Central memory CD8-positive, alpha-beta T cell (primary cell): ENCODE measurements at places on chromosomes 7 and 10.

- H3K36me3 ChIP-seq, result peaks cover 20% of the 10 kb centered on the region
- peak overlapping the region; percentile 96 for H3K27ac ChIP-seq
- H3K4me3 ChIP-seq, result peak overlapping the region; percentile 96
- no peak for DNase-seq
These were observed 2.6 kb downstream of the ABI1 start for GRCh38 chr10:26857991-26858706.

- peaks cover 3% of the 10 kb centered on the region for H3K36me3 ChIP-seq
- no peak overlapping the region for H3K4me3 ChIP-seq
- H3K27ac ChIP-seq, result no peak overlapping the region
- DNase-seq, result no peak
- H3K27me3 ChIP-seq, result no peaks in the 10 kb centered on the region
These were observed 64.1 kb upstream of the EEPD1 start for GRCh38 chr7:36088966-36089365.

DNA sequence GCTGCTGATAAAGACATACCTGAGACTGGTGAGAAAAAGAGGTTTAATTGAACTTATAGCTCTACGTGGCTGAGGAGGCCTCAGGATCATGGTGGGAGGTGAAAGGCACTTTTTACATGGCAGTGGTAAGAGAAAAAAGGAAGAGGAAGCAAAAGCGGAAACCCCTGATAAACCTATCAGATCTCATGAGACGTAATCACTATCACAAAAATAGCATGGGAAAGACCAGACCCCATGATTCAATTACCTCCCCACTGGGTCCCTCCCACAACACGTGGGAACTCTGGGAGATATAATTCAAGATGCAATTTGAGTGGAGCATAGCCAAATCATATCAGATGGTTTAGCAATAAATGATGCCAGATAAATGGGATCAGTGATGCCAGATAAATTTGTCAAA is 892.0 kb upstream of the CELF2 start:
- H3K4me3 ChIP-seq, result no peak overlapping the region
- H3K27me3 ChIP-seq, result no peaks in the 10 kb centered on the region
- H3K4me1 ChIP-seq, result no peaks in the 10 kb centered on the region
- peaks cover 4% of the 10 kb centered on the region for H3K36me3 ChIP-seq
- no peak for DNase-seq
- H3K27ac ChIP-seq, result no peak overlapping the region

DNA sequence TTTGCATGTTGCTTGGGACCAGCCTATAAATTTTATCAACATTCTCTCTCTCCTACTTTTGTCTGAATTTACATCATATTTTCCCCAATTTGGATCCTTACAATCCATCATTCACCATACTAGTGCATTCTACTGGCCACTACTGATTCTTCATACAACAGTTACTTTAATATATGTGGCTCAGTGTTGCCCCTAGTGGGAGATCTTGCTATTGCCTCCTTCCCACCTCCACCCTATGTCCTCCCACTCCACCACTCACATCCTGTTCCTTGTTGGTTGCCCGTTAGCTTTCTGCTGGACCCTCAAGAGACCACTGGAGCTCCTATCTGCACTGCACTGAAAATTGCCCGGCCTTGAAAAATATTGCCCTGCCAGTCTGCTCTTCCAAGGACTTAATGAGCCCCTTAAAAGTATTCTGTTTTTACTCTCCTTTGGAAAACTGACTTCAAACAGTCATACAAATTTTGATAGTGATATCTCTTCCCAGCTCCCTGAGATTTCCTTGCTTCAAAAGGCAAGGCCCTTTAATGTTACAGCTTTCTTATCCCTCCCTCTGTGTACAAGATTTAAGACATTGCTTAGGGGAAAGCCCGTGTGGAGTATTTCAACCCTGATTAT is 243.2 kb upstream of the TMEM229A start:
- H3K27ac ChIP-seq, result no peak overlapping the region
- no peak overlapping the region for H3K4me3 ChIP-seq
- no peaks in the 10 kb centered on the region for H3K36me3 ChIP-seq
- DNase-seq, result no peak
- no peaks in the 10 kb centered on the region for H3K4me1 ChIP-seq
- no peaks in the 10 kb centered on the region for H3K27me3 ChIP-seq

DNA sequence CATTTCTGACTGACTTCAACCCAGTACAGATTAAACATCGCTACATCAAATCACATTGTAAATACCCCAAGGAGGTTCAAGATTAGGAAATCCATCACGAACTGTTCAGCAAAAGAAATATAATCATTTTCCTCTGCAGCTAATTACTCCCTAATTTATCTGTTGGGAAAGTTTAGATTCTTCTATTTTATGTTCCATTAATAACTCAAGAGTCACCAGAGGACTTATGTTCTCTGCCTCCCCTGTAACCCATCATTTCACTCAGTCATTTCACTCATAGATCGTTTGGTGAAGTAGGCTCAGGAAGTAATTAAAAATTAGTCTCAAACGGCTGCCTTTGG is 45.2 kb downstream of the FAM171A1 start:
- H3K36me3 ChIP-seq, result no peaks in the 10 kb centered on the region
- H3K27ac ChIP-seq, result no peak overlapping the region
- no peaks in the 10 kb centered on the region for H3K4me1 ChIP-seq
- H3K4me3 ChIP-seq, result no peak overlapping the region
- DNase-seq, result no peak

DNA sequence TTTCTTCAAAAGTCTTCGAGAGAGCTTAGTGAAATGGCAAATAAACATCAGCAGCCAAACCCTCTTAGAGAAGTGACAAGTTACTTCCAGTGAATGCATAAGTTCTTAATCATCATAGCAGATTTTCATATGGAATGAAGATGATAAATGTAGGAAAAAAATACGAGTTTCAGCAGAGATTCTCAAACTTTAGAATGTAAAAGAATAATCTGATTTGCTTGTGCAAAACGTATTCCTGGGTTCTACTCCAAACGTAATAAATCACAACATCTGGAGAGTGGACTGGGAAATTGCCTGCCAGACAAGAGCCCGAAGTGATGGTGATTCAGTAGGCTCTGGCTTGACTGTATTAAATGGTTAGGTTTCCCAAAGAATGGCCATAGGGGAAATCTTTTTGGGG is 62.2 kb downstream of the AKR1E2 start:
- H3K27me3 ChIP-seq, result peaks cover 35% of the 10 kb centered on the region
- DNase-seq, result no peak
- no peak overlapping the region for H3K27ac ChIP-seq
- H3K4me3 ChIP-seq, result no peak overlapping the region
- no peaks in the 10 kb centered on the region for H3K36me3 ChIP-seq

- no peaks in the 10 kb centered on the region for H3K27me3 ChIP-seq
- peak overlapping the region; percentile 15 for H3K4me3 ChIP-seq
- H3K4me1 ChIP-seq, result peaks cover 57% of the 10 kb centered on the region
- H3K36me3 ChIP-seq, result peaks cover 65% of the 10 kb centered on the region
These were observed 60.0 kb downstream of the WAC start for GRCh38 chr10:28592953-28593352.

- H3K36me3 ChIP-seq, result no peaks in the 10 kb centered on the region
- no peak for DNase-seq
- no peak overlapping the region for H3K27ac ChIP-seq
- H3K4me3 ChIP-seq, result no peak overlapping the region
- H3K4me1 ChIP-seq, result no peaks in the 10 kb centered on the region
- peaks cover 8% of the 10 kb centered on the region for H3K27me3 ChIP-seq
These were observed 15.3 kb upstream of the ADAMTS14 start for GRCh38 chr10:70657041-70657440.

GRCh38 chr7:2225336-2225735 is 7.4 kb downstream of the MAD1L1 start:
- H3K27me3 ChIP-seq, result no peaks in the 10 kb centered on the region
- peaks cover 18% of the 10 kb centered on the region for H3K36me3 ChIP-seq
- no peak overlapping the region for H3K27ac ChIP-seq

- no peaks in the 10 kb centered on the region for H3K4me1 ChIP-seq
- H3K27me3 ChIP-seq, result peaks cover 29% of the 10 kb centered on the region
- no peaks in the 10 kb centered on the region for H3K36me3 ChIP-seq
- H3K4me3 ChIP-seq, result no peak overlapping the region
- no peak overlapping the region for H3K27ac ChIP-seq
These were observed 190.4 kb upstream of the PLXNA4 start for GRCh38 chr7:132766660-132767059.

DNA sequence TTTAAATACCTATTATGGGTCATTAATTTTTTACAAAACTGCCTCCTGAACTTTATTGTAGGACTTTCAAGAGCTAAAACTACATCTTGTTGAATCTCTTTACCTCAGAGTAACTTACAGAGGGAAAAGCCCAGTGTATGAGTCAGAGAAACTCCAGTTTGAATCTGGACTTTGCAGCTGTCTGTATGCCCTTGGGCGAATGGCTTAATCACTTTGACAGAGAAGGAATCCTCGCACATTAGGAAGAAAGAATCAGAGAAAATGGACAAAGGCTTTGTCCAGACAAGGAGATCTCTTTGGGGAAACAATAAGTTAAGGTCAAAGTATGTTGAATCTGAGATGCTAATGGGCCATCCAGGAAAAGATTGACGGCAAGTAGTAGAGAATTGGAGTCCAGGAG is 484.2 kb upstream of the CELF2 start:
- H3K4me1 ChIP-seq, result no peaks in the 10 kb centered on the region
- H3K4me3 ChIP-seq, result no peak overlapping the region
- H3K36me3 ChIP-seq, result no peaks in the 10 kb centered on the region
- H3K27ac ChIP-seq, result no peak overlapping the region

DNA sequence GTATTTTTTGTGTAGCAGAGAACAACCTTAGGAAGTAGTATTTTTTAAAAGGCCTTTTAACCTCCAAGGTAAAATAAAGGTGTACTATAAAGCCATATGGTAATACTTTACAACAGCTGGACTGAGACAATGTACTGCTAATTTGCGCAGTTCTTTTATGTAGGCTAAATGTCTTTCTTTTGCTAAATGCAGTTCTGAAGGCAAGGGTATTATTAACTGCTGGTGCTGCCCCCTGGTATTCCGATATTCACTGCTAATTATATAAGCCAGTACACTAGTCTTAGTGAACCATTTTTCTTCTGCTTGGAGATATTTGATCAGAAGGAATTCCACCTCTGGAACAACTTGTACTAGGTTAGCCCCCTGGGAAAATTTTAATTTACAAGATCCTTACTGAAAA is 272.0 kb upstream of the FERD3L start:
- no peak for DNase-seq
- H3K27me3 ChIP-seq, result no peaks in the 10 kb centered on the region
- no peaks in the 10 kb centered on the region for H3K36me3 ChIP-seq
- no peaks in the 10 kb centered on the region for H3K4me1 ChIP-seq

GRCh38 chr10:100020142-100020885 is 10.6 kb upstream of the DNMBP start:
- no peak overlapping the region for H3K27ac ChIP-seq
- no peaks in the 10 kb centered on the region for H3K27me3 ChIP-seq
- H3K36me3 ChIP-seq, result peaks cover 1% of the 10 kb centered on the region
- peaks cover 9% of the 10 kb centered on the region for H3K4me1 ChIP-seq

- H3K27me3 ChIP-seq, result peaks cover 9% of the 10 kb centered on the region
- no peaks in the 10 kb centered on the region for H3K4me1 ChIP-seq
- no peak overlapping the region for H3K4me3 ChIP-seq
- no peaks in the 10 kb centered on the region for H3K36me3 ChIP-seq
- DNase-seq, result no peak
These were observed 8.4 kb upstream of the IFT22 start for GRCh38 chr7:101330011-101330484.

DNA sequence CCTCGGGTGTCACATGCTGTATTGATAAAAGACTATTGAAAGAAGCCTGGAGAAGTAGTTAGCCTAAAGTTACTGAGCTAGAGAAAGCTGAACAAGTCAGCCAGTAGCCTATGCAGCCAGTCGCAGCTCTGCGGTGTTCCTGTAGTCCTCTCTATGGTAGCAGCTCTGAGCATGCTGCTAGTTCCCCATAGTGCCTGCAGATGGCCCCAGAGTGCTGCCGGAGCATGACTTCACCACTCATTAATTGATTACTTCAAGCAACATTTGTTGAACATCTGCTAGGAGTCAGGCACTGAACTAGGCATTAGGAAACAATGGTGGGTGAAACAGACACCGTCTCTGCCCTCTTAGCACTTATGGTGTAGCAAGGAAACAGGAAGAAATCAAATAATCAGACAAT is 422.7 kb downstream of the SORCS3 start:
- no peaks in the 10 kb centered on the region for H3K27me3 ChIP-seq
- no peak overlapping the region for H3K4me3 ChIP-seq

GRCh38 chr10:102791754-102792395 is 45.3 kb downstream of the CYP17A1 start:
- no peak for DNase-seq
- H3K36me3 ChIP-seq, result peaks cover 6% of the 10 kb centered on the region
- H3K4me1 ChIP-seq, result peaks cover 70% of the 10 kb centered on the region
- H3K4me3 ChIP-seq, result no peak overlapping the region

GRCh38 chr7:15929411-15929810 is 242.9 kb upstream of the MEOX2 start:
- H3K4me3 ChIP-seq, result no peak overlapping the region
- H3K36me3 ChIP-seq, result no peaks in the 10 kb centered on the region
- H3K27ac ChIP-seq, result no peak overlapping the region

- peaks cover 3% of the 10 kb centered on the region for H3K36me3 ChIP-seq
- no peaks in the 10 kb centered on the region for H3K27me3 ChIP-seq
- no peak for DNase-seq
- H3K27ac ChIP-seq, result peak overlapping the region; percentile 20
These were observed 171.2 kb downstream of the SGMS1 start for GRCh38 chr10:50452603-50453002.

GRCh38 chr7:55050281-55050680 is 31.5 kb downstream of the EGFR start:
- H3K4me1 ChIP-seq, result no peaks in the 10 kb centered on the region
- H3K27ac ChIP-seq, result no peak overlapping the region
- no peak for DNase-seq
- H3K4me3 ChIP-seq, result no peak overlapping the region

DNA sequence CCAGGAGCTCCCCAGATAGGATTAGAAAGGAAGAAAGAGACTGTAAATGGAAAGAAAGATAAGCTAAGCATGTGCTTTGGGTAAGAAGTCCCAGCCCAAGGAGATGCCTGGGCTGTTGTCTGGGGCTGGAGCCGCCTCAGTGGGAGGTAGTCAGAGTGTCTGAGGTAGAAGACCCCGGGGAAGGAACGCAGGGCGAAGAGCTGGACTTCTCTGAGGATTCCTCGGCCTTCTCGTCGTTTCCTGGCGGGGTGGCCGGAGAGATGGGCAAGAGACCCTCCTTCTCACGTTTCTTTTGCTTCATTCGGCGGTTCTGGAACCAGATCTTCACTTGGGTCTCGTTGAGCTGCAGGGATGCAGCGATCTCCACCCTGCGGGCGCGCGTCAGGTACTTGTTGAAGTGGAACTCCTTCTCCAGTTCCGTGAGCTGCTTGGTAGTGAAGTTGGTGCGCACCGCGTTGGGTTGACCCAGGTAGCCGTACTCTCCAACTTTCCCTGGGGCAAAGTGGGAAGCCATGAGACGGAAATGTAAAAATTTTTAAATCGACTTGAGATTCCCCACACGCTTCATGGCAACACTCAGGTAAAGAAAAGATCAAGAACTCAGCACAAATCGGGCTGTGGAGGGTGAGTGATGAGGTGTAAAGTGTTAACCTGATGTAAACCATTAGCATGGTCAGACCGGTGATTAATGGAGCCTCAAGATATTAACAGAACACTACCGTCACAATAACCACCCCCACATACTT is 1.3 kb downstream of the HOXA1 start:
- H3K27me3 ChIP-seq, result peaks cover 72% of the 10 kb centered on the region
- peak overlapping the region; percentile 24 for H3K27ac ChIP-seq
- H3K4me3 ChIP-seq, result peak overlapping the region; percentile 85
- no peak for DNase-seq
